Neuronal stem cell (in vitro differentiated cells): ENCODE measurements at places on chromosomes 12 and 14.

DNA sequence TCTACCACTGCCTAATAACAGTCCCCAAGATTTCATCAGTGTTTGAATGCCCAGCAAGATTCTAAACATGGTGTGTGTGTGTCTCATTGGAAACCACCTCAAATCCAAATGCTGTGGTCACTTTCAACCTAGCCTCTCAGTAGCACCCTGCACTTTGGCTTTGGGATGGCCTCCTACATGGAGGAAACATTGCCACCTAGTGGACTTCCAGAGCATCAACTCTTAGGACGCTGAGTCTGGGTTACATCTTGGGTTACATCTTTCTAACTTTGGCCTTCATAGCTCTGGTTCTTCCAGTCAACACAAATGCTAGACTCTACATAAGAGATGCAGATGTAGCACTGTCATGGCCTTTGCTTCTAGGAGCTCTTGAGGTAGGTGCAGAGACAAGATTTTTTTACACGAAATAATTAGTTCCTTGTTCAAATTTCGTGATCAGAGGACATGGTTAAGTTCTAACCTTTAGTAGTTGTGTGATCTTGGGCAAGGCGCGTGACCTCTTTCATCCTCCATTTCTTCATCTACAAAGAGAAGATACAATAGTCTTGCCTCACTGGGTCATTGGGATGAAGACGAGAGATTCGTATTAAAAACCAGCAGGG lies 113.5 kb upstream of the VASH1 start:
- no peak overlapping the region for H3K4me3 ChIP-seq
- H3K27me3 ChIP-seq: peaks cover 5% of the 10 kb centered on the region
- peak; percentile 30 for DNase-seq
- peaks cover 9% of the 10 kb centered on the region for H3K4me1 ChIP-seq
- H3K36me3 ChIP-seq: no peaks in the 10 kb centered on the region
- H3K27ac ChIP-seq: no peak overlapping the region

GRCh38 chr12:63981343-63981742 lies 136.8 kb downstream of the SRGAP1 start:
- H3K4me1 ChIP-seq: no peaks in the 10 kb centered on the region
- H3K4me3 ChIP-seq: no peak overlapping the region
- H3K36me3 ChIP-seq: no peaks in the 10 kb centered on the region
- no peaks in the 10 kb centered on the region for H3K27me3 ChIP-seq

DNA sequence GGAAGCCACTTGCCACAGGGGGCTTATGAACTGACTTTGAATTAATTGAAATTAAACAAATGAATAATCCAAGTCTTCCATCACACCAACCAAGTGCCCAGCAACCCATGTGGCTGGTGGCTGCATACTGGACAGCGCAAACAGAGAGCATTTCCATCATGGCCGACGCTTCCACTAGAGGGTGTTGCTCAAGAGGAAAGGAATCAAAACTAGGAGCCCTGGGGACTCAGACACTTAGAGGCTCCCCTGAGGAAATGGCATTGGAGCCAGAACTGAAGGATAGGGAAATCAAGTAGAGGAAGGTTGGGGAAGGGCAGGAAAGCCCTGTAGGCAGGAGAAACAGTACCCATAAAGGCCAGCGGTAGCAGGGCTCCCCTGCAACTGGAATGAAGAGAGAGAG lies 50.6 kb upstream of the NUAK1 start:
- H3K4me3 ChIP-seq: no peak overlapping the region
- peak; percentile 6 for DNase-seq
- H3K27ac ChIP-seq: peak overlapping the region; percentile 75
- peaks cover 26% of the 10 kb centered on the region for H3K4me1 ChIP-seq
- no peaks in the 10 kb centered on the region for H3K36me3 ChIP-seq
- H3K27me3 ChIP-seq: no peaks in the 10 kb centered on the region

DNA sequence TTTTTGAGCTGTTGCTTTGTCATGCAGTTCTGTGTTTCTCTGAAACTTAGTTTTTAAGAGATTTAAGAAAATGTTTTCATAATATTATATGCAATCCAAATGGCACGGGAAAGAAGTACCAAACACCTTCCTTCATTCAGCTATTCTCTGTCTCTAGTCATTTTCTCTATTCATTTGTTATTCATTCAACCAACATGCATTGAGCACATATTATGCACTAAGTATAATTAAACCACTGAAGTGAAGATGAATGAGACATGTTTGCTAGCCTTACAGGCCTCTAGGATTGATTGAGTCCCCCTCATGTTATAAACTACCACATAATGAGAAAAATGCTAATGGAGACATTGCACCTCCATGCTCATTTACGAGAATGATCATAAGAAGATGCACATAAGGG lies 45.7 kb upstream of the CCDC91 start:
- no peaks in the 10 kb centered on the region for H3K36me3 ChIP-seq
- H3K4me3 ChIP-seq: no peak overlapping the region
- H3K27me3 ChIP-seq: no peaks in the 10 kb centered on the region
- H3K4me1 ChIP-seq: no peaks in the 10 kb centered on the region
- no peak for DNase-seq

GRCh38 chr12:54689034-54689372 lies 40.8 kb upstream of the DCD start:
- H3K27me3 ChIP-seq: no peaks in the 10 kb centered on the region
- H3K4me3 ChIP-seq: no peak overlapping the region
- DNase-seq: no peak
- H3K4me1 ChIP-seq: peaks cover 7% of the 10 kb centered on the region
- no peaks in the 10 kb centered on the region for H3K36me3 ChIP-seq
- H3K27ac ChIP-seq: no peak overlapping the region

DNA sequence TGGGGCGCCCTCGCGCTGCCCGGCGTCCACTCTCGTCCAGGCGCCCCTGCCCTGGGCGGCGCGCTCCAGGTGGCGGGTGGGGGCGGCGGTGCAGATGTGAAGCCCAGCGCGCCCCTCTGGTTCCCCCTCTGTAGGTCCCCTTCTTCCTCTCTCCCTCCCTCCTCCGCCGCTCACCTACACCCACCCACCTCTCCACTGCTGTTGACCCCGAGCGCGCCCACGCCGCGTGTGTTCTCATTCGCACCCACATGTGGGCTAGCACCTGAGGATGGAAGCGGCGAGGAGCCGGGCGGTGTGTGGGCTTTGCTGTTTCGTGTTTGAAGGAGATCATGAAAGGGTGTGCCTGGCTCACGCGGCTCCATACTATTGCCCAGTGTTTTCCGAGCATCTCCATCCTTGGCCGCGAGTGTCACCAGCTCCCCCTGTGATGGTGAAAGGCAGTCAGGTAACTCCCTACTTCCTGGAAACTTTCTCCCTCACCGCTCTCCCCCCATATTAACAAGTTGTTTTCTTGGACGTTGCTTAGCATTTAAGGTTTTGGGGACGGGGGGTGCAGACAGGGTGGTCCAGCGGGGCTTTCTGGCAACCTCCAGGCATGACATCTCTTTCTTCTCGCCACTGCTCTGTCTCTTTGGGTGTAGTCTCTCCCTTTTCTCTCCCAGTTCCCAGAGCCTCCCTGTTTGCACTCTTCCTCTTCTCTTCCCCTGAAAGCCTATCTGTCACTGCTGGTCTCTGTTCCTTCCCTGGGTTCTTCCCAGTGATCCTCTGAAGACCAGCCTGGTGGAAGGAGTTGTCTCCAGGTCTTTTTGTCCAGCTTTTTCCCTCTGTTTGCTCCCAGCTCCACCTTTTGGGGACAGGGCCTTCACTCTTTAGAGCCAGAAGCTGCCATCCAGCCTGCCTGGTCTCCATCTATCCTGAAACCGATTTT lies 1.6 kb downstream of the CACNA1C start:
- no peak for DNase-seq
- H3K36me3 ChIP-seq: no peaks in the 10 kb centered on the region
- peaks cover 91% of the 10 kb centered on the region for H3K27me3 ChIP-seq
- H3K4me1 ChIP-seq: peaks cover 3% of the 10 kb centered on the region
- H3K27ac ChIP-seq: no peak overlapping the region
- H3K4me3 ChIP-seq: peak overlapping the region; percentile 73

DNA sequence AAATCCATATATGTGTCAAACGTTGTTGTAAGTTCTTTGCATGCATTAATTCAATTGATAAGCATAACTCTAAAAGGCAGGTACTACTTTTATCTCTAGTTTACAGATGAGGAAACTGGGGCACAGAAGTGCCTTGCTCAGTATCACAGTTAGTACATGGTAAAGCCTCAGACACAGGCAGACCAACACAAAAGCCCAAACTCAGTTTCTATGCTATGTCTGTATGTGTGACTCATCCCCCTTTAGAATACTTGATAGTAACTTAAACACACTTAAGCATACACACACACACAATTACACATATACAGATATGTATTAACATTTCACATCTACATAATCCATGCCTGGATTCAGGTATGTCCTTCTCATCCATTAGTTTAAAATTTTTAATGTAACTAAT lies 88.0 kb downstream of the EPS8 start:
- no peaks in the 10 kb centered on the region for H3K4me1 ChIP-seq
- H3K4me3 ChIP-seq: no peak overlapping the region
- no peak for DNase-seq
- H3K27me3 ChIP-seq: no peaks in the 10 kb centered on the region
- no peak overlapping the region for H3K27ac ChIP-seq

- peaks cover 2% of the 10 kb centered on the region for H3K4me1 ChIP-seq
- H3K27me3 ChIP-seq: no peaks in the 10 kb centered on the region
- DNase-seq: no peak
- H3K4me3 ChIP-seq: no peak overlapping the region
Observed at GRCh38 chr14:105346876-105347586, 32.5 kb downstream of the PACS2 start.

DNA sequence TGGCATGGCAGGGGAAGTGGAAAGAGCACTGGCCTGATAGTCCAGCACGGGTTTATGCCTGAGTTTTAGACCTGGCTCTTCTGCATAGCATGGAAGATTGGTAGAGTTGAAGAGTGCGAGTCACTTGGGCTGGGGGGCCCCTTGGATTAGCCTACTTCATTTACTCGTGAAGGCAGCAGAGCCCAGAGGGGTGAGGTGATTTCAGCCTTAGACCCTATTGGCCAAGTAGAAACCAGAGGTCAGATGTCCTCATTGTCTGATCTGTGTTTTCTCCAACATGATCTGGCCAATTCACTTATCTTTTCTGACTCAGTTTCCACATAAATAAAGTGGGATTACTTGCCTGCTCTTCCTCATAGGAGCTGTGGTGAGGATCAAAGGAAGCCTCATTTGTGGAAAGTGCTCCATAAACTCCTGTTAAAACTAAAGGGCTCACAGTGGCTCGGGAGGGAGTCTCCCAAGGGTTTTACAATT lies 1.9 kb downstream of the PLEKHG3 start:
- no peak for DNase-seq
- H3K4me3 ChIP-seq: peak overlapping the region; percentile 74
- H3K27ac ChIP-seq: peak overlapping the region; percentile 94
- H3K36me3 ChIP-seq: no peaks in the 10 kb centered on the region
- H3K4me1 ChIP-seq: peaks cover 39% of the 10 kb centered on the region

GRCh38 chr12:74722709-74723108 lies 185.1 kb downstream of the ATXN7L3B start:
- no peak for DNase-seq
- H3K4me1 ChIP-seq: no peaks in the 10 kb centered on the region
- H3K27ac ChIP-seq: no peak overlapping the region
- no peak overlapping the region for H3K4me3 ChIP-seq

DNA sequence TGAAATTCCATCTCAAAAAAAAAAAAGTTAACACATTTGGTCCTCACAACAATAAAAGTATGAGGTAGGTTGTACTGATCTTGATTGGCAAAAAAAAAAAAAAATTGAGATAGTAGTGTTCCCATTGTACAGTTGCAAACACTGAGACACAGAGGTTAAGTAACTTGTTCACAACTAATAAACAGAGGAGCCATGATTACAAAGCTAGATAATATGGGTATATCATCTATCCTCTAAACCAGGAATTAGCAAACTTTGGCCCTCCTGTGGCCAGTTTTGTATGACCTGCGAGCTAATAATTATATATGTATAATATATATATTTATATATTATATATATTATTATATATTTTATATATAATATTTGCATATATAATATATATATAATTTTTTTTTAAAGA lies 2.3 kb upstream of the PSME1 start:
- H3K4me3 ChIP-seq: no peak overlapping the region
- peaks cover 10% of the 10 kb centered on the region for H3K4me1 ChIP-seq
- H3K36me3 ChIP-seq: peaks cover 18% of the 10 kb centered on the region
- DNase-seq: no peak

DNA sequence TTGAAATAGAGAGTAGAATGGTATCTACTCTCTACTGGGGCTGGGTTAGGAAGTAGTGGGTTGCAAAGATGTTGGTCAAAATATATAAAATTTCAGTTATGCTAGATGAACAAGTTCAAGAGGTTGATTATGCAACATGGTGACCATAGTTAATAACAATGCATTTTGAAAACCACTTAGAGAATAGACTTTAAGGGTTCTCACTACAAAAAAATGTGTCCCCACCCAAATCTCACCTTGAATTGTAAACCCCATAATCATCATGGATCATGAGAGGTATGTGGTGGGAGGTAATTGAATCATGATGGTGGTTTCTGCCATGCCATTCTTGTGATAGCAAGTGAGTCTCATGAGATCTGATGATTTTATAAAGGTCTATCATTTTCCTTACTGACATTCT lies 94.0 kb downstream of the C12orf50 start:
- H3K4me3 ChIP-seq: no peak overlapping the region
- no peaks in the 10 kb centered on the region for H3K4me1 ChIP-seq
- no peak overlapping the region for H3K27ac ChIP-seq
- no peaks in the 10 kb centered on the region for H3K27me3 ChIP-seq

DNA sequence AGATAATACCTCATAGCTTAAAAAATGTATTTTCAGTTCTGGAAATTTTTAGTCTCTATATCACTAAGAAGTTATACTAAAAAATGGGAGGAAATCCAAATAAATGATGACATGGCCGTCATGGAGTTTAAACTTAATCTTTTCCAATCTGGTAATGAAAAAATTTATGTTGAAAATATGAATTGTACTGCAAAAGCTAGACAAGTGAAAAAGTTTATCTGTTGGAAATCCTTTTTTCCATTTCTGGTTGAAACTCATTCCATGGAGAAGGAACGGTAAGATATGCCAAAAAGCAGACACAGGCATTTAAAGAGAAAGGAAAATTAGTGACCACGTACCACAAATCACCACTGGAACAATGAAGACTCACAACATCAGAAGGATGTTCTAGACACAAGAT lies 314.2 kb upstream of the PRICKLE1 start:
- H3K27ac ChIP-seq: no peak overlapping the region
- H3K4me3 ChIP-seq: no peak overlapping the region
- H3K4me1 ChIP-seq: no peaks in the 10 kb centered on the region
- no peaks in the 10 kb centered on the region for H3K36me3 ChIP-seq

DNA sequence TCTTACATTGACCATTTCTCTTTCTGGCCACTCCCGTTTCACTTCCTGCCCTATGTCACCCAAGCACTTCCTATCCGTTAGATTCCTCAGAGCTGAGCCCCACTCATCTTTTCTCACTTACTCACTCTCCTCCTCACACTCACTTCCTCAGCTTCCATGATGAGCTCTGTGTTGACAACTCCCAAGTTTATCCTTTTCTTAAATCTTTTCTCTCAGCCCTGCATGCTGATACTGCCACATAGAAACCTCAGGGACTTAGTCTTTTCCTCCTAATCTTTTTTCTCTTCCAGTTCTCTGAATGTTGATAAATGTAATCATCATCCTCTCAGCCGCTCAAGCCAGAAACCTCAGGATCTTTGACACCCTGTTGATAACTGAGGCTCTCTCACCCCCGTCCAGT lies 99.6 kb downstream of the ANO6 start:
- no peaks in the 10 kb centered on the region for H3K4me1 ChIP-seq
- H3K27me3 ChIP-seq: no peaks in the 10 kb centered on the region
- no peaks in the 10 kb centered on the region for H3K36me3 ChIP-seq
- no peak overlapping the region for H3K4me3 ChIP-seq
- DNase-seq: no peak

- no peak for DNase-seq
- peaks cover 9% of the 10 kb centered on the region for H3K27me3 ChIP-seq
- H3K4me1 ChIP-seq: no peaks in the 10 kb centered on the region
- no peak overlapping the region for H3K4me3 ChIP-seq
Observed at GRCh38 chr12:120078868-120079267, 37.7 kb downstream of the RAB35 start.

- no peaks in the 10 kb centered on the region for H3K36me3 ChIP-seq
- H3K27ac ChIP-seq: no peak overlapping the region
- H3K4me3 ChIP-seq: no peak overlapping the region
- no peak for DNase-seq
Observed at GRCh38 chr12:67474934-67475620, 173.5 kb upstream of the DYRK2 start.
